ENCODE measurements at places on chromosomes 7 and 10.

- ATAC-seq: peak; percentile 92
Observed at GRCh38 chr7:94697035-94697974, 41.4 kb upstream of the SGCE start.

DNA sequence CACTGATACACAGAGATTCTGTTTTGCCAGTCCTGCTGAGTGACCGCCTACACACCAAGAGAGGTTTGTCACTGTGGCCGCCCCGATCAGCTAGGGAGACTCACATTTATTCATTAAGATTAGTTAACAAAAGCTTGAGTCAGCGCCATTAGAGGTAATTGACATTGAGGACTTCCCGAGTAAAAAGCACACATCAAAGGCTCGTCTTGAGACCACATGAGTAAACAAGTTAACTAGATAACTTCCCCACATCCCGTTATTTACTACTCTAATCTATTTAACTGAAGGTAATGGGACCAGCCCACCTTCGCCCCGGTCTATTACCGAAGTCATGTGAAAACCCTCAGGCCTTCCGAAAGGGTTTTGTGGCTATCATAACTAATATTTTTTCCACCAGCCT lies 23.0 kb downstream of the SRRM3 start:
- no peak for ATAC-seq

DNA sequence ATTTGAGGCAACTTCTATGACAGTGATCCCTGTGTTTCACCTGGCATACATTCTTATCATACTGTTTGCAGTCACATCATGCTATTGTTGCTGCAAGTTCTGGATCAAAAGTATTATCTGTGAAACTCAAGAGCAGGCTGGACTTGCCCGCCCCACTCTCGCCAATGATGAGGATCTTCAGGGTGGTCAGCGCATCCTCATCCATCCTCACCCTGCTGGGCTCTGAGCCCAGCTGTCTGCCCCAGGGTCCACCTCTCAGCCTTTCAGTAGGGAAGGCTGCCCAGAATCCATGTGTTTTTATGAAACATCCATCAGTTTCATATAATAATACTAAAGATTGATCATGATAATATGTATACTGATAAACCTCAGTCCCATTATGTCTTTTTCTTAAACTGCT lies 55.4 kb upstream of the KIF5B start:
- no peak for ATAC-seq

- ATAC-seq: no peak
Observed at GRCh38 chr10:33600381-33600780, 265.9 kb upstream of the NRP1 start.

GRCh38 chr10:93115661-93116383 lies 42.1 kb downstream of the CYP26A1 start:
- no peak for ATAC-seq

Data from gastroesophageal sphincter (tissue), 4 donors.